ENCODE measurements at places on chromosomes 11 and 22.

DNA sequence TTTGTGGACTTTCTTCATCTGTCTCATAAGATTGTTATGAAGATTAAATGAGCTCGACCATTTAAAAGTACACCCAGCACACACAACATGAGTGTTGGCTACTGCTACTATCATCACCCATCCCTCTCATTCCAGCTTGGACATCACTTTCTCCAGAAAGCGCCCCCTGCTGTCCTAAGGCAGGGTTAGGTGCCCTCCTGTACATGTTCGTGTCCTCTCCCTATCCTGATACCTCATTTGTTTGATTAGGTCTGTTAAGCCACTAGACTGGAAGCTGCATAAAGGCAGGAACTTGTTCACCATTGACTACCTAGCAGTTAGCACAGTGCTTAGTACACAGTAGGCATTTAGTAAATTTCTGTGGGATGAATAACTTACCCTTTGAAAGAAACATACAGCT lies 85.5 kb downstream of the ENTHD1 start:
- DNase-seq: no peak

DNA sequence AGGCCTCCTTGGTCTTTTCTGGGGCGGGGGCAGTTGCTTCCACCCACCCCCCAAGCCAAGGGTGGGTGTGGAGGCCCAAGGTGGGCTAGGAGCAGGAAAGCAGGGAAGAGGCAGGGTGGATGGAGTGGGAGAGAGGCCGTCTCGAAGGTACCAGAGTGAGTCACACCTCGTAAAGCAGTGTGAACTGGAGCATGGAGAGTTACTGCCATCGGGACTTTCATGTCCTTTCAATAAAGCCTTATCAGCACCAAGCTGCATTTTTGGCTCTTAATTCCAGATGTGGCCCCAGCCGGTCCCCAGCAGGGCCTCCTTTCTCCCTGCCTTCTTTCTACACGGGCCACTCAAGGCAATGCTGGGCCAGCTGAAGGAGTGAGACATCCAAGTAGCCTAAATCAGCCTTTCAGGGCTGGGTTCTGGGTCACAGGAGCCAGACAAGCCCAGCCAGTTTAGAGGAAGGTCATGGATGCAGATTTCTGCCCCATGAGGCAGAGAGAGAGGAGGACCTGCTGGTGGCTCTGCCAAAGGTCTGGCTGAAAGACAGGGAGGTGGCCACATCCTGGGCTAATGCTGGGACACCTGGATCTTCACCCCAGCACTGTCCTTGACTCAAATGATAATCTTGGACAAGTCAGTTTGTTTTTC lies 59.0 kb upstream of the CD82 start:
- DNase-seq: no peak

GRCh38 chr11:119356349-119357031 lies 10.0 kb upstream of the MFRP start:
- DNase-seq: no peak

GRCh38 chr11:26350002-26350401 lies 18.1 kb downstream of the ANO3 start:
- DNase-seq: no peak

Data from HS-5 (cell line).